GDM1 (cell line): ENCODE measurements at places on chromosomes 5 and 9.

GRCh38 chr5:93191035-93191817, 389.8 kb downstream of the NR2F1-AS1 start:
- no peak for DNase-seq

DNA sequence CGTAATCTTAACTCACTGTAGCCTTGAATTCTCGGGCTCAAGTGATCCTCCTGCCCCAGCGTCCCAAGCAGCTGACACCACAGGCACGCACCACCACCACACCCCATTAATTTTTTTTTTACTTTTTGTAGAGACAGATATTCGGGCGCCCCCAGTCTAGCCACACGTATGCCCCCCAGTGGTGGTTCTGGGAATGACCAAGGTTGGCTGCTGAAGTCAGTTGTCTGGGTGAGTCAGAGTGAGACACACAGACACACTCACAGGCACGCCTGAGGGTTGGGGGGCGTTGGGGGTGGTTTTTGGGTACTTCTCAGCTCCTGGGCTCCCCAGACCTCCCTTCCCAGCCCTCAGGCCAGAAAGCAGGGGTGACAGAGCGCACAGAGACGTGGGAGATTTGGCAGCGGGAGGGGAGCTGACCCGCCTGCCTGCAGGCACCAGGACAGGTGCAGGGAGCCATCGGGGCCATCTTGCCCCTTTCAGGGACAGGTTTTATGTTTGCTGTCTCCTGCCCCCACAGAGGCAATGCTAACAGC, 4.2 kb upstream of the ENTPD8 start:
- peak; percentile 43 for DNase-seq

DNA sequence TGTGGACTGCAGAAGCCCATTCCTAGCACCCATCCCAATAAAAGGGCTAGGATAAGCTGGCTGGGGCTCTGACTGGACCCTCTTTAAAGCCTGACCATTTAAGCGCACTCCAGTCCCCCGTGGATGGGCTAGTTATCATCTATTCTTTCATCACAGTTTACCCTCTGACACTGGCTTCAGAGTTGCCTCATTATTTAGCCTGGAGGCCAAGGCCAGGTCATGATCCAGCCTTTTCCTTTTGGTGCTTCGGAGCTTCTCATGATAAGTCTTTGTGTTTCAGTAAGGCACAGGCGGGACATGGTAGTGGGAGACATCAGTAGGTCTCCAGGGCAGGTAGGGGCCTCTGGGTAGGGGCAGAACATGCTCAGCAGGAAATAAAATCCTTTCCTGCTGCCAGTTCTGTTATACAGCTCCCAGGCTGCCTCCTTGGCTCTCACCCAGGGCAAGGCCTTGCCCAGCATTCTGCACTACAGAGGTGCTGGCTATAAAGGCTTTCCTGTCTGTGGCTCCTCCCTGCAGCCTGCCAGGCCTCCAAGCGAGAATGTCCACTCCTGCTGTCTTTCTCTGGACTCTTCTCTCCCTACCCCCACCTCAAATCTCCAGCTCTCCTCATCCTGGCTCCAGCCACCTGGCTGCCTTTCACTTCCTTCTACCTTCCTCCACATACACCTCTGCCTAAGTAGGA, 128.8 kb downstream of the FSTL4 start:
- no peak for DNase-seq

- DNase-seq, result no peak
Observed at GRCh38 chr5:158139161-158139560, 280.2 kb upstream of the CLINT1 start.

- DNase-seq, result peak; percentile 7
Observed at GRCh38 chr9:129221233-129221632, 43.2 kb upstream of the IER5L start.
